ENCODE measurements at places on chromosomes 2 and 18. TPM values are rescaled to one million over a fixed set of nuclear protein-coding genes. Genes with fewer than 3 reads are reported as not detected.

GRCh38 chr2:170739048-170739447, 23.9 kb downstream of the SP5 start:
- DNase-seq = peak; percentile 83

The ACMSD gene
- polyA plus RNA-seq = not detected

DNA sequence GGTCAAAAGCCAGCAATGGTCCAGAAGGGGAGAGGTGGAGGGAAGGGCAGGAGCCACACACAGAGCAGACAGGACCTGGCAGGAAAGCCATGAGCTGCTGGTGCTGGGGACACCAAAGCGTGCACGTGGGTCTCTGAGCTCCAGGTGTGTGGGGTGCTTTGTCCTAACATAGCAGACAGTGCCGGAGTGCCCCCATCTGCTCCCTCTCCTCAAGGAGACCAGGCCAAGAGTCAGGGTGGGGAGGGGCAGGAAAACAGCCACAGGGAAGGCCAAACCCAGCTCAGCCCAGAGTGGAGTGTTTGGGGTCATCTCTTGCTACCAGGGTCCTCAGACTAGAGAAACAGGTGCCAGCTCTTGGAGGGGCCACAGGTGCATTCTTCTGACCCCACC, 4.2 kb upstream of the GPC1 start:
- DNase-seq = no peak

- no peak for DNase-seq
Measured at GRCh38 chr18:49510393-49511115, 23.5 kb upstream of the C18orf32 start.

GRCh38 chr2:123770996-123771720, 253.9 kb upstream of the CNTNAP5 start:
- DNase-seq = no peak

The NFATC1 gene
- polyA plus RNA-seq = 0.73 TPM

Data from AG04450 (cell line).